ENCODE measurements at places on chromosomes 6 and 20. TPM values are rescaled to one million over a fixed set of nuclear protein-coding genes. Genes with fewer than 3 reads are reported as not detected.
A peak's percentile ranks its signal among the peaks of the same experiment; 100 is the strongest.

Gene PGBD1
- 10.5 TPM for total RNA-seq

Gene CHRNA4
- 3.9 TPM for total RNA-seq

Gene CPXM1
- total RNA-seq: 29.3 TPM

- no peak for DNase-seq
Observed at GRCh38 chr20:13844296-13844695, 59.5 kb downstream of the NDUFAF5 start.

DNA sequence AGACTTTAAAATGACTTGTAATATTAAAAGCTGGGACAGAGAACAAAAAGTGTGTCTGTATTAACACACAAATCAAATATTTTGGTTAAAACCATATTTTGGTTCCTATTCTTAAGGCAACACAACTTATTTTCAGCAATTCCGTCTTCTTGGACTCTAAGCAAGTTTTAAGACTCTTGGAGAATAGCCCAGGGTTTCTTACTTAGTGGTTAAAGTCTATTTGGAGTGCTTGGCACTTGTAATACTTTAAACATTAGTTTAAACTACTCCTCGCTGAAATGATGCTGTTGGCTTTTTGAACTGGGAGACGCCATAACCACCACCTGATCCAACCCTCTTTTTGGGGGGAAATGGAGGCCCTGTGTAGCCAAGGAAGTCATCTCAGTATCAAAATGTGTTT, 109.7 kb upstream of the GMDS start:
- DNase-seq: no peak

DNA sequence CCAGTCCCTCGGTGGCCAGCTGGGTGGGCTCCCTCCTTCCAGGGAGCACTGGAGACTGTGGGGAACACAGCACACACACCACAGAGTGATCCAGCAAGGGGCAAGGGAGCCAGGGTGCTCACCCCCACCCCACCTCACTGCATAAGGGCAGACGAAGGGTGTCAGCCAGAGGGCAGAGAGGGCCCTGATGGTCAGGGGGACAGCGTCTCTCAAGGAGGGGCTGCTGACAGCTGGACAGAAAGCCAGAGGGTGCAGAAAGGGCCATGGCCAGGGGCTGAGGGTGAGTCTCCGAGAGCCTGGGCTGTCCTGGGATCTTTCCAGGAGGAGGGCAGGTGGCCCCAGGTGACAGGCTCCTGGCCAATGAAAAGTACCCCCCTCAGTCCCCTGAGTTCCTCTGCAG, 73.4 kb upstream of the PMEPA1 start:
- no peak for DNase-seq

GRCh38 chr20:48629069-48629959, 198.5 kb downstream of the PREX1 start:
- DNase-seq: no peak

DNA sequence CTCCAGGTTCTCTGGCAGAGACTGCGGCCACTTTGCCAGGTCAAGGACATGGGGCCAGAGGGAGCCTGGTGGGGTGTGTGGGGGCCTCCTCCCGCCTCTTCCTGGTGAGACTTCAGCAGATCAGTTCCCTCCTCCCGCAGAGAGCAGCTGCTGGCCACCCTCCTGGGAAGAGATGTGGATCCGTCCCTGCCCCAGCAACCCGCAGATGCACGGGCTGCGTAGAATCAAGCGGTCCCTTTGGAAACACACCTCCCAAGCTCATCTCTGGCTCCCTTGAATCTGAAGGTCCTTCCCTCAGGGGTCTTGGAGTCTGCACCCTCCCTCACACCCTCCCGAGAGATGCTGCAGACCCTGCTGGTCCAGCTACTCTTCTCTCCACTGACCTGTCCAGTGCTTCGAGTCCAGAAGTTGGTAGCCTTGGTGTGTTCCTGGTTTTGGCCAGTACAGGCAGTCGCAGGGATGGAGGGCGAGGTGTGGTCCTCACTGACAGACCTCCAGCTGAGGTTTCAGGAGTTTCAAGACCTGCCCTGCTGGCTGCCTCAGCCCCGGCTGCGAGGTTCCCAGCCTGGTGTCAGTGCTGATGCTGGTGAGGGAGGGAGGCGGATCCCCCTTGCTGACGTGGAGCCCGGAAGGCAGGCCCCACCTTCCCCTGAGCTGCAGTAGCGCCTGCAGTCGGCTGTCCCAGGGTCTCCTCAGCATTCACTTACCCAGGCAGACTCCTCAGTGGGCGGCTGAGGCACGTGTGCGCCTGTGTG, at the start of gene NPBWR2:
Gene NPBWR2 (minus strand): TSS at position 585 of the 755 bp plus-strand sequence. CDS start 734 bp downstream, outside the sequence.
- DNase-seq: peak; percentile 11

- peak; percentile 81 for DNase-seq
Observed at GRCh38 chr6:54267798-54268197, 40.4 kb upstream of the TINAG start.

DNA sequence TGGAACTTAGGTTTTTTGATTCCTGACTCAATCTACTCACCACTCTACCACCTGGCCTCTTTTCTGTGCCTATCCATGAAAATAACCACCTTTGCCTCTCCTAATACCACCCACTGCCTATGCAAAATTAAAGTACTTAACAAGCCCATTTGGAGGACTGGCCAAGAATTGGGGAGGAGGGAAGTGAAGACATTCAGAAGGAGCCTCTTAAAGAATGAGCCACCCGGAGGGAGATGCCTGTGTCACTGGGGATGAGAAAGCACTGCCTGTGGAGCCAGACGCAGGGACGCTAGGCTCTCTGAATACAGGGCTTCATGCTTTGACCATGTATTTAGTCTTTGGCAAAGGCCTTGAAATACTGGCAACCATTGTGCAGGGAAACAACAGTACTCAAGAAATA, 40.0 kb upstream of the MRPS10 start:
- DNase-seq: peak; percentile 83

- no peak for DNase-seq
Observed at GRCh38 chr6:25387483-25387882, 108.3 kb downstream of the CARMIL1 start.

DNA sequence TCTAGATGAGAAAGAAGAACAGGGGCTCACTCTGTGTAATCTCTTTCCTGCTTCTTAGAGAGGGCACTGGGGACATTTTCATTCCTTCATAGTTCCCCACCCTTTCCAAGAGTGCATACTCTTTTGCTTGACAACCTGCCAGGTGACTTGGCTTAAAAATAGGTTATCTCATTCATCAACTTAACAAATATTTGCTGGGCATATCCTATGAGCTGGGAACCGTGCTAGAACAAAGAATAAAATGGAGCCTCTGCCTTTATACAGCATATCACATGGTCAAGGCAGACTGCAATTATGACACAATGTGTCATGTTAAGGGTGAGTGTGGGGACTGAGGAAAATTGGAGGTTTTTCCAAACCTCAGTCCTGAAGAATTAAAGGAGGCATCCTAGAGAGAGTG, 209.8 kb upstream of the FOXA2 start:
- no peak for DNase-seq

DNA sequence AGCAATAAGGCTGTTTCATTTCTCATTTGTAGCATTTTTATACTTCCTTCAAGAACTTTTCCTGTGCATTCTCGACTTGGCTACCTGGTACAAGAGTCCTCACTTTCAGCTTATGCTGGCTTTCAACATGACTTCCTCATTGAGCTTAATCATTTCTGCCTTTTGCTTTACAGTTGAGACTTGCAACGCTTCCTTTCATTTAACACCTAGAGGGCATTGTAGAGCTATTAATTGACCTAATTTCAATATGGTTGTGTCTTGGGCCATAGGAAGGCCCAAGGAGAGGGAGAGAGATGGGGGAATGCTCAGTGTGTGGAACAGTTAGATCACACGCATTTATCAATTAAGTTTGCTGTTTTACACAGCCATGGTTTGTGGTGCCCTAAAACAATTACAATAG, 37.2 kb downstream of the SLC22A2 start:
- peak; percentile 75 for DNase-seq

- DNase-seq: no peak
Observed at GRCh38 chr6:43339168-43339567, 30.3 kb downstream of the ZNF318 start.

GRCh38 chr20:3784863-3785239, 1.7 kb downstream of the CENPB start:
- DNase-seq: no peak

All from GM23338 (cell line).